Thyroid gland (tissue), 4 donors: ENCODE measurements at places on chromosomes 6 and 20.

- no peak for DNase-seq
Measured at GRCh38 chr20:1842281-1842680, 52.9 kb upstream of the SIRPA start.

- no peak for DNase-seq
Measured at GRCh38 chr6:24974182-24975171, 38.7 kb upstream of the RIPOR2 start.

- DNase-seq = no peak
Measured at GRCh38 chr20:32396646-32397160, 38.6 kb downstream of the ASXL1 start.

GRCh38 chr20:47306755-47307370, 49.6 kb downstream of the ZMYND8 start:
- DNase-seq = no peak

GRCh38 chr6:21213492-21213891, 380.1 kb upstream of the SOX4 start:
- no peak for DNase-seq

GRCh38 chr6:157614026-157614568, 208.9 kb upstream of the SNX9 start:
- DNase-seq = no peak

GRCh38 chr6:125867483-125867942, 76.8 kb downstream of the NCOA7 start:
- no peak for DNase-seq

DNA sequence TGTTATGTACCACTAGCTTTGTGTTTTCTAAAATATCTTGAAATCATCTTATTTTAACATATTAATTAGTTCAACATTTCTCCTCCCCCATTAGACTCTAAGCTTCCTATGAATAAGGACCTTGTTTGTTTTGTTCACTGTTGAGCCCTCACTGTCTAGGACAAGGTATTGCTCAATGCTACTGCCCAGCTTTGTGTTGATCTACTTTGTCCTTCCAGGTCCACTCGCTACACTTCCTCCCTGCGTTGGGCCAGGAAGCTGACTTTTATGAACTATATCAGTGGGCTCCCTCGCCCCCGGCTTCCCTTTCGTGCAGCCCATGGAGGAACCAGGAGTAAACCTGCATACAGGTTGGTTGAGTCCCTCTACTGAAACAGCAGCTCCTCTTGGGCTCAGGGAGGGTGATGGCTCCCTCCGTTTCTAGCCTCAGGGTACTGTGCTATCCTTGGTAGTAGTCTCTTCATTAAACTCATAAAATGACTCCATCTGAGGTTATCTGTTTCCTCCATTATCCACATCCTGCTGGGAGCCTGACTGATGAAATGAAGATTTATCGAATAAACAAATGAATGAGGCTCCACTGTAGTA, 272.5 kb downstream of the CLIC5 start:
- no peak for DNase-seq

- DNase-seq = no peak
Measured at GRCh38 chr20:48786951-48787705, 40.7 kb downstream of the PREX1 start.

DNA sequence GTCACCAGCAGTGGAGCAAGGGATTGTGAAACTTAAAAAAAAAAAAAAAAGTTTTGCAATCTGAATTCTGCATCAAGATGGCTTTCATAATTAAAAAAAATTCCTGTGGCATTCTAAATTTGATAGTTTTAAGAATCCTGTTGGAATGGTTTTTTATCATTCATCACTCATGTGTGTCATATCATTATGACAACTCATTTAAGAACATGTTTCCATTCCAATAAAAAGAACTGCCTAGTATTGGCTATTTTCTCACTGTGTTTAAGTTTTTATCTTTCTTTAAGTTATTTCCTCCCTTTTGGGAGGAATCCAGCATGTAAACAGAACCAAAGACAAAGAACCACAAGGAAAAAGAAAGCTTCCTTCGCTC, 26.2 kb upstream of the RHAG start:
- DNase-seq = no peak
